ENCODE measurements at places on chromosomes 1 and 21. TPM values are rescaled to one million over a fixed set of nuclear protein-coding genes. Genes with fewer than 3 reads are reported as not detected.

ERICH3 gene
- total RNA-seq, result not detected

- no peaks in the 10 kb centered on the region for H3K36me3 ChIP-seq
- DNase-seq, result no peak
- H3K4me1 ChIP-seq, result no peaks in the 10 kb centered on the region
These were observed 82.9 kb downstream of the CENPF start for GRCh38 chr1:214685906-214686305.

GRCh38 chr1:156936191-156936590, 15.8 kb downstream of the LRRC71 start:
- H3K4me3 ChIP-seq, result no peak overlapping the region
- DNase-seq, result no peak
- H3K4me1 ChIP-seq, result no peaks in the 10 kb centered on the region
- H3K36me3 ChIP-seq, result peaks cover 44% of the 10 kb centered on the region
- no peaks in the 10 kb centered on the region for H3K27me3 ChIP-seq

DNA sequence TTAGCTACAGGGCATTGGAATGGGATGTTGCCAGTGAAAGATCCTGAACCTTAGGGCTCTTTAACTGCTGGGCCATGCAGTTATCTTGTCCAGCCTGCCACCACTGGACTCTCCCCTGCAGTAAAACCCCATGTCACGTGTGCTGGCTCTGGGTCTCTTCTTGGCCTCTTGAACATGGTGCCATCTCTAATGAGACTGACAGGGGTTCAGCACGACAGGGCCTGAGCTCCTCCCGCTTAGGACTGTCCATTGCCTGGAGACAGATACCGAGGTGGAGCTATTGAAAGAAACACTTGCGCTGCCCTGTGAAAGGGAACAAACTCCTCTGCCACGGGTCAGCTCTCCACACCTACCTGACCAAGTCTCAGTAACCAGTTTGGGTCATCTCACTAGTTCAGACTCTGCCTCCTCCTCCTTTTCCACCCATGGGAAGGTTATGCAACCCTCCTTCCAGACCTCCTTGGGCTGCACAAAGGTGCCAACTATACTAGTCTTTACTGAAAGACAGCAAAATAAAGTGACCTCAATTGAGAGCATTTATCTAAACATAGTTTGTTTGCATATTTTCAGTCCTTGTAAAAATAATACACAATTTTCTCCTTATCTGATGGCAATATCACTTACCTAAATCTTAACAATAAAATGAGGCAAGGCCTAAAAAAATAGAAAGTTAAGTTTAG, 66.0 kb downstream of the GNG12 start:
- no peaks in the 10 kb centered on the region for H3K36me3 ChIP-seq
- no peak overlapping the region for H3K4me3 ChIP-seq
- H3K27me3 ChIP-seq, result no peaks in the 10 kb centered on the region
- peaks cover 34% of the 10 kb centered on the region for H3K4me1 ChIP-seq
- H3K27ac ChIP-seq, result peak overlapping the region; percentile 69

S100A2 gene
- total RNA-seq, result not detected

- H3K4me1 ChIP-seq, result no peaks in the 10 kb centered on the region
- peaks cover 50% of the 10 kb centered on the region for H3K36me3 ChIP-seq
- H3K27ac ChIP-seq, result no peak overlapping the region
These were observed 12.5 kb downstream of the S100A10 start for GRCh38 chr1:151981178-151981525.

GRCh38 chr1:160606611-160607010, 27.3 kb upstream of the CD84 start:
- DNase-seq, result no peak
- no peaks in the 10 kb centered on the region for H3K36me3 ChIP-seq
- no peaks in the 10 kb centered on the region for H3K4me1 ChIP-seq
- H3K27me3 ChIP-seq, result no peaks in the 10 kb centered on the region

TNFRSF8 gene
- total RNA-seq, result 22.8 TPM

SPOCD1 gene
- total RNA-seq, result 30.7 TPM

DNA sequence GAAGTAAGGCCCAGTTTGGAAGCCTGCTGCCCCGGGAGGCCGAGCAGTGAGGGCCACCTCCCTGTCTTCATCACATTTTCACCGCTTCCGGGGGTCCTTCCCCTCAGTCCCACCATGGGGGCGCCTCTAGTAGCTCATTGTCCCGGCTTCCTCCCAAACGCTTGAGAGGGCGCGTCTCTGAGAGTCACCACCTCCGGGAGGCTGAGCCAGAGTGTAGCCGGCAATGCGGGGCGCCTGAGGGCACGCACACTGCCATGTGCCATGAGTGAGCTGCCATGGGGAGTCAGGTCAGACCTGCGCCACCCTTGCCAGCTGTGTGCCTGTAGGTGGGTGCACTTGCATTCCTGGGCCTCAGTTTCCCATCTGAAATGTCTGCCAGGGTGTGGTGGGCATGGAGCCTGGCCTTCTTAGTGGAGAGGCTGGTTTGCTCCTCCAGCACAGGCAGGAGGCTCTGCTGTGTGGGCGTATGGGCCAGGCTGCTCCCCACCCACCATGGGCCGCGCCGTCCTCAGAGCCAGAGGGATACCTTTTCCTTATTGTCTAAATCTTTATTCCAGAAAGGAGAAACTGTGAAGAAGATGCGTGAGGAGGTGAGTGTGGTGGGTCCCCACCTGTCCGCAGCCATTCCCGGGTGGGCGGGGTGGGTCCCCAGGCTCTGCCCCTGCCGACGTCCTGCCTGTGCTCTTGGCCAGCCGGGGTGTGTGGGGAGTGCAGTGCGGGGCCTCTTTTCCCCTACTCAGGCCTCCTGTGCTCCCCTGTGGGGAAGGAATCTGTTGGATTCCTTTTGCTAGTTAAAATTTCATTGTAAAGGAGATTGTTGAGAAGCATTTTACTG, 81.3 kb upstream of the COL6A1 start:
- DNase-seq, result no peak
- no peaks in the 10 kb centered on the region for H3K27me3 ChIP-seq
- no peak overlapping the region for H3K27ac ChIP-seq
- H3K4me1 ChIP-seq, result no peaks in the 10 kb centered on the region

DNA sequence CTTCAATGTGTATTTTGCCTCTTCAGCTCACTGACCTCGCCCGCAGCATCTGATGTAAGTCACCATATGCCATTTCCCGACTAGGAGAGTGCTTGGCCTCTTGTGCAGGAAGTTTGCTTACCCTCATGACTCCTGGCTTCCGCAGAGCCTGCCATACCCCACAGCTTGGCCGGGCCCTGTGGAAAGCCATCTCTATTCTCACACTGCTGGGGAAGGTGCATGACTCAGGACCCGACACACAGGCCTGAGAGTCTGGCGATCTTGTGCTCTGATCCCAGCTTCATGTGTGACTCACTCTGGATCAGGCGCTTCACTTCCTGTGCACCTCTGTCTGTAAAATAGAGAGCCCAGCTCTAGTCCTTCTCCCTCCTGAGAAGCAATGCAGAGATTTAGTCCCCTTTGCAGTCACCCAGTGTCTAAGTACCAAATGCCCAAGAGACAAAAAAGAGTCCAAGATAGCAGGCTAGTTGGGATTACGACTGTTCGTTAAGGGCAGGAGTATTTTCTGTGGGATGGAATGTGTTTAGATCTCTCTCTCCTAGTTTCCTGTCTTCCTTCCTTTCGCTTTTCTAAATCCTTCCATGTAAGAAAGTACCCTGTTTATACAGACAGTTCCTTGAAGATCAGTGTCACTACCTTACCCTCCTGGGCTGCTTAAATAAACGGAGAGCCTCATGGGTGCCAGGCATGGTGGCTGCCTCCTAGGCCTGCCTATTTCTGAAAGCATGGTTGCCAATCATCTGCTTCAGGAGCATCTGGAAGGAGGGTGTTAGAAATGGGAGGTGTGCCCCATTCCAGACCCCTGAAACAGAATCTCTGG, 62.8 kb upstream of the KIF26B start:
- no peak overlapping the region for H3K27ac ChIP-seq
- H3K36me3 ChIP-seq, result no peaks in the 10 kb centered on the region
- H3K27me3 ChIP-seq, result no peaks in the 10 kb centered on the region
- DNase-seq, result no peak
- no peaks in the 10 kb centered on the region for H3K4me1 ChIP-seq
- no peak overlapping the region for H3K4me3 ChIP-seq

GRCh38 chr1:189654906-189655305, 822.8 kb downstream of the BRINP3 start:
- H3K27me3 ChIP-seq, result no peaks in the 10 kb centered on the region
- no peak overlapping the region for H3K4me3 ChIP-seq
- DNase-seq, result no peak
- H3K36me3 ChIP-seq, result no peaks in the 10 kb centered on the region
- no peaks in the 10 kb centered on the region for H3K4me1 ChIP-seq

All from ascending aorta (tissue), 2 donors.